ENCODE measurements at places on chromosomes 7 and 10.

DNA sequence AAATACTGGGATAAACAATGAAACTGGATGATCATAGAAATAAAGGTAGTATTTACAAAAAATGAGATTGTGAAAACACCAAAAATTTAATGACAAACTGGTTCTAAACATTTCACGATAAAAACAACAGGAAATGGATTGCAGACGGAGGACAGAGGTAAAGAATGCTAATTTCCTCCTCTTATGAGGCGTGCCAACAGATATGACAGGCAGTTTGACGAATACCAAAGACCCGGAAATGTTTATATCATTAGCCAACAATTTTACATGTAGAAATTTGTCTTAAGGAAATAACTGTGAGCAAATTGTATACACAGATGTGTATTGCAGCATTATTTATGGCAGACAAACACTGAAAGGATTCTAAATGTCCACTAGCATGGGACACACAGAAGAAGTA lies 162.0 kb upstream of the MGMT start:
- H3K4me1 ChIP-seq = no peaks in the 10 kb centered on the region
- no peaks in the 10 kb centered on the region for H3K27me3 ChIP-seq
- H3K27ac ChIP-seq = no peak overlapping the region
- DNase-seq = no peak
- H3K4me3 ChIP-seq = no peak overlapping the region
- no peaks in the 10 kb centered on the region for H3K36me3 ChIP-seq

DNA sequence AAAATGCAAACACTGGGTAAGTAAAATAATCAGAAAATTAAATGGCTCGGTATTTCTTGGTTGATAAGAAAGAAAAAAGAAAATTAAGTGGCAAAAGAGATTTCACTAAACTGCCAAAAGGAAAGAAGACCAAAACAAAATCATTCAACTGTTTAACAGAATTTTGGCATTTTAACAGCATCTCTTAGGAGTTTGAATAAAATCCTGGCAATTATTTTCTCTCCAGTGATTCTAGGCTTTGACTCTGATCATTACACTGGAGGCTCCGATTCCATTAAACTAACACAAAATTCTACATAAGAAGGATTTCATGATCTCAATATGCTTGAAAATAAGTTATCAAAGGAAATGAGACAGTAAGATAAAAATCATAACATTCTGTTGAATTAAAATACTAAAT lies 62.3 kb downstream of the ARHGAP21 start:
- H3K4me1 ChIP-seq = no peaks in the 10 kb centered on the region
- H3K27ac ChIP-seq = no peak overlapping the region
- no peak for DNase-seq
- H3K4me3 ChIP-seq = no peak overlapping the region
- H3K36me3 ChIP-seq = 0 out of 2 replicates have a peak, but pooled peaks cover 4% of the 10 kb centered on the region

DNA sequence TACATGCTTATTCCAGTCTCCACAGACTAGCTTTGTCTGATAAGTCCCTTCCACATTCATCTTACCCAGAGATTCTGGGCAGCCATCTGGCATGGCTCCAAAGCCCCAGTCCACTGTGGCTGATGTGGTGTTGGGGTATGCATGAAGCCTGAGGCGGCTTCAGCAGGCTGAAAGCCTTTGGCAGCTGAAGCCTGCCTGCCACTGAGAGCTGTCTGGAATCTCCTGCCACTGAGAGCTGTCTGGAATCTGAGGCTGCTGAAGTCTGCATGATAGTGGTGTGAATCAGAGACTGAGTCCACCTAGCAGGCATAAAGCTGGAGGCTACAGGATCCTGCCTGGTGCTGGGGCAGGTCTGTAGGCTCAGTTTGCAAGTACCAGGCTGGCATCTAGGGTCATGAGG lies 87.1 kb downstream of the DYNC1I1 start:
- no peaks in the 10 kb centered on the region for H3K36me3 ChIP-seq
- H3K4me3 ChIP-seq = no peak overlapping the region
- DNase-seq = peak; percentile 98
- no peaks in the 10 kb centered on the region for H3K27me3 ChIP-seq
- peak overlapping the region; percentile 62 for H3K27ac ChIP-seq

- H3K4me1 ChIP-seq = no peaks in the 10 kb centered on the region
- H3K4me3 ChIP-seq = no peak overlapping the region
- no peak for DNase-seq
- no peak overlapping the region for H3K27ac ChIP-seq
Observed at GRCh38 chr7:35731349-35731748, 36.4 kb upstream of the HERPUD2 start.

GRCh38 chr10:58780476-58780875 lies 267.8 kb downstream of the BICC1 start:
- H3K36me3 ChIP-seq = no peaks in the 10 kb centered on the region
- H3K27ac ChIP-seq = no peak overlapping the region
- H3K4me1 ChIP-seq = peaks cover 9% of the 10 kb centered on the region
- no peak overlapping the region for H3K4me3 ChIP-seq

DNA sequence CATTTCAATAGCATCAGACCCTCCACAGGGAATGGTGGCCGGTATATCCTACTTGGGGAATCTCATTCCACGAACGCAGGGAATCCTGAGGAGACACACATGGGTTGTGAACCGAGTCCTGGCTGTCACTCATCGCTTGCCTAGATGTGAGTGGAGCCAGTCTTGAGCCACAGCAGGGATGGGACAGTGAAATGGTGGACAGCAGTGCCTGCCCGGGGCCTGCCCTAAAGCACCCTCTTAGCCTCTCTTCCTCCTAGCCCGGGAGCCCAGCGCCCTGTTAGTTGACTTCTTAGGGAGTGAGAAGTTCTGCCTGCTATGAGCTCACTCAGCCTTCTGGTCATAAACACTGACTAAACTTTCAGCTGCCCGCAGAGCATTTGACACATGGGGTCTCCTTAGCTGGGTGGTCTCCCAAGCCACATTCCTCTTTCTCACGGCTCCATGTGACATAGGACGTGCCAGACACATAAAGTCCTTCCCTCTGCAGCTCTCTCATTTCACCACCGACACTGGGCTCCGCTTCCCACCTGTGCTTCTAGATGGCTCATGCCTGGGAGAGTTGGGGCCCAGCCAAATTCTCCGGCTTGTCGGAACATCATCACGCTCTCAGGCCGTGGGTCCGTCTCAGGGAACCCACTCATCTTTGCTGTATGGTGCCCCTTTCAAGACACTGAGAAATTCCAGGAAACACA lies 60.9 kb downstream of the TCERG1L start:
- no peaks in the 10 kb centered on the region for H3K36me3 ChIP-seq
- H3K27me3 ChIP-seq = no peaks in the 10 kb centered on the region
- no peak overlapping the region for H3K27ac ChIP-seq
- no peak overlapping the region for H3K4me3 ChIP-seq

GRCh38 chr10:93211991-93212390 lies 138.3 kb downstream of the CYP26A1 start:
- no peaks in the 10 kb centered on the region for H3K27me3 ChIP-seq
- H3K4me3 ChIP-seq = no peak overlapping the region
- no peak overlapping the region for H3K27ac ChIP-seq
- DNase-seq = no peak
- H3K4me1 ChIP-seq = no peaks in the 10 kb centered on the region
- no peaks in the 10 kb centered on the region for H3K36me3 ChIP-seq

GRCh38 chr10:44477046-44477425 lies 92.1 kb upstream of the CXCL12 start:
- H3K36me3 ChIP-seq = no peaks in the 10 kb centered on the region
- H3K4me3 ChIP-seq = no peak overlapping the region
- H3K27me3 ChIP-seq = no peaks in the 10 kb centered on the region
- DNase-seq = no peak
- no peak overlapping the region for H3K27ac ChIP-seq

- H3K4me3 ChIP-seq = no peak overlapping the region
- H3K36me3 ChIP-seq = no peaks in the 10 kb centered on the region
- no peak for DNase-seq
- no peaks in the 10 kb centered on the region for H3K27me3 ChIP-seq
- no peak overlapping the region for H3K27ac ChIP-seq
- H3K4me1 ChIP-seq = no peaks in the 10 kb centered on the region
Observed at GRCh38 chr7:42414941-42415505, 178.0 kb upstream of the GLI3 start.

GRCh38 chr10:122249991-122250750 lies 20.9 kb upstream of the BTBD16 start:
- no peak overlapping the region for H3K4me3 ChIP-seq
- no peaks in the 10 kb centered on the region for H3K27me3 ChIP-seq
- no peak for DNase-seq
- no peaks in the 10 kb centered on the region for H3K4me1 ChIP-seq
- no peak overlapping the region for H3K27ac ChIP-seq

GRCh38 chr7:16095171-16095950 lies 326.0 kb downstream of the CRPPA start:
- no peak overlapping the region for H3K4me3 ChIP-seq
- no peaks in the 10 kb centered on the region for H3K27me3 ChIP-seq
- no peaks in the 10 kb centered on the region for H3K36me3 ChIP-seq
- H3K27ac ChIP-seq = no peak overlapping the region

DNA sequence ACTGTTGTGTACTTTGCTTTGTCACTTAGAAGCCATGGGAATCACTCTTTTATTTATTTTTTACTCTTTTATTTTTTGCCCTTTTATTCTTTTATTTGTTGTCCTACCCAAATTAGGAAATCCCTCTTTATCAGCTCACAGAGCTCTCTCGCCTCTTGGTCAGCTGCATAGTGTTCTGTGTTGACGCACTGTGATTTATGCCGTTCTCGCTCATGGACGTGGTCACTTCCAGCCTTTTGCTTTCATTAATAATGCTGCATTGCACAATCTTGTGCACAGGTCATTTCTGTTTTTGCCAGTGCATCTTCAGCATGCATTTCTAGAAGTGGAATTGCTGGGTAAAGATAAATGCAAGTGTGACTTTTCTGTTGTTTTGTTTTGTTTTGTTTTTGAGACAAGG lies 42.3 kb downstream of the FBH1 start:
- H3K4me3 ChIP-seq = no peak overlapping the region
- H3K4me1 ChIP-seq = no peaks in the 10 kb centered on the region
- no peaks in the 10 kb centered on the region for H3K27me3 ChIP-seq
- no peak overlapping the region for H3K27ac ChIP-seq
- DNase-seq = no peak

- H3K4me1 ChIP-seq = peaks cover 36% of the 10 kb centered on the region
- DNase-seq = no peak
- H3K27ac ChIP-seq = no peak overlapping the region
- H3K36me3 ChIP-seq = no peaks in the 10 kb centered on the region
- no peaks in the 10 kb centered on the region for H3K27me3 ChIP-seq
- H3K4me3 ChIP-seq = no peak overlapping the region
Observed at GRCh38 chr7:94420328-94420727, 25.6 kb downstream of the COL1A2 start.

GRCh38 chr10:104350127-104350635 lies 3.5 kb upstream of the CFAP58 start:
- peaks cover 3% of the 10 kb centered on the region for H3K27me3 ChIP-seq
- no peaks in the 10 kb centered on the region for H3K4me1 ChIP-seq
- peak; percentile 61 for DNase-seq
- H3K4me3 ChIP-seq = no peak overlapping the region
- H3K36me3 ChIP-seq = no peaks in the 10 kb centered on the region

All from SJCRH30 (cell line).